ENCODE measurements at places on chromosomes 12 and 14.

DNA sequence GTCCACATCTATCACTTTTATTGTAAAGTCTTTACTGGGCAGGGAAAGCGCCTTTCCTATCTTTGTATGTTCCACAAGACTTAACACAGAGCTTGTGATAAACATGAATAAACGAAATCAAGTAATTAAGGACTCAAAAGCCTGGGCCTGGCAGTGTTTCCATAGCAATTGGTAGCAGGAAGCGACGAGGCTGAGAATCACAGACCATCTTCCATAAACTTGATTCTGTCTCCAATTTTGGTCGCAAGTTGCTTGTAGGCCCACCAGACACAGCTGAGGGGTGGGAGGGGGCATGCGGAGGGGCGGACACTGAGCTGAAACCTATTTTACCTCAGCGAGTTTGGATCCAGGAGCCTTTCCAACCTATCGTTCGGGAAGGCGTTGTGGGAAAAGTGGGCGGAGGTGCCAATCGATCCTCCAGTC, 302 bp downstream of the CCDC38 start:
- no peak for DNase-seq

DNA sequence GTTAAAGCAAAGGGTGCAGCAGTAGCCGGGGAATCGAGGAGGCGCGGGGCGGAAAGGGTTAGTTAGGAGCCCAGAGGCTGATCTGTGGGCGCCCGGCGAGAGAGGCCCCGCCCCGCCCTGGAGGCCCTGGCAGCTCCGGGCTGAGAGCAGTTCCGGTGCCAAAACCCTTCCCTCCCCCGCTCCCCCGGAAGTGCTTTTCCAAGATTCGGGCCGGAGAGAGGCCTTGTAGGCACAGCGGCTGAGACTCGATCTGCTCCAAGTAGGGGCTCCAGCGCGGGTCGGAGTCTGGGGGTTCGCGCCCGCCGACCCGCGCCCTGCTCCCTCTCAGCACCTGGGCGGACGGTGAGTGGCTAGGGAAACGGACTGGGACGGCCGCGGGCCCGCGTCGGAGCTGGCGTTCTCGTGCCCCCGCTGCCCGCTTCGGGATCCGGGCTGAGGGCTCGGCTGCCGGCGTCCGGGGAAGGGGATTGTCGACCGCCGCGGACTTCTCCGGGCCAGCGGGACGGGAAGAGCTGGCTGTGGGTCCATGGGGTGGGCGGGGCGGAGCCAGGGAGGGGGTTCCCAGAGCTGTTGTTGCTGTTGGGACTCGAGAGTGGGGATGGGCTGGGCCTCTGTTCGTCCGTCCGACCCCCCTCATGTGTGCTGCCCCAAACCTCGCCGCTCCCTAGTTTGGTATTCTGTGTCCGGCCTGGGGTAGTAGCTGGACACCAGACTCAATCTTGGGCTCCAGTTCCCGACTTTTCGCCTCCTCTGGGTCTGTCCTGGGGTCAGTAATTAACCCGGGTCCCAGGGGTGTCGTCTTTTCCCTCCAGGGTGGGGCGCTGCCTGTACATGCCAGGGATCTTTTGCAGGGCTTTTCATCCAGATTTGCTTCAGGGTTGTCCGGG, at the start of gene FRS2:
FRS2 (plus strand) TSS at position 200 of the 887 bp plus-strand sequence. CDS start 98,643 bp downstream, outside the sequence.
- peak; percentile 76 for DNase-seq

- DNase-seq: no peak
Measured at GRCh38 chr12:27048822-27049752, 26.7 kb downstream of the MED21 start.

GRCh38 chr12:69084816-69085378, 151.9 kb upstream of the CPM start:
- DNase-seq: no peak

- no peak for DNase-seq
Measured at GRCh38 chr14:39364509-39364908, 67.7 kb downstream of the FBXO33 start.

GRCh38 chr14:69673104-69673503, 61.7 kb downstream of the SUSD6 start:
- DNase-seq: no peak

DNA sequence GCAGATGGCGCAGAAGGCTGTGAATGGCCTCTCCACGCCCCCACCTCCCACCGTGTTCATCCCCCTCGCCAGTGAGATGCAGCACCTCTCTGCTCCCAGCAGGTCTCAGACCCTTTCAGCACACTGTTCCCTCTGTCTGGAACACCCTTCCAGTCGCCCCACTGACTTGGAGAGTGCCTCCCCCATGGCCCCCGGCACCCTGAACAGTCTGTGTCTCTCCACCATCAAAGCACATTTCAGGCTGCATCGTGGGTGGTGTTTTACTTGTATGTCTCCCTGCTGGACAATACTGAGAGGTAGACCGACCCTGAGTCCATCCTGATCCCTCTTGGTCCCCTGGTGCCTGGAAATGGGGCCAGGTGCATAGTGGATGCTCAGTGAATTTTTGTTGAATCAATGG, 34.9 kb downstream of the CACNA2D4 start:
- DNase-seq: no peak

- no peak for DNase-seq
Measured at GRCh38 chr14:87001333-87001732, 991.6 kb downstream of the GALC start.

GRCh38 chr14:105880616-105881015, 354.2 kb downstream of the TMEM121 start:
- no peak for DNase-seq

- no peak for DNase-seq
Measured at GRCh38 chr12:32170437-32170998, 63.9 kb downstream of the BICD1 start.

DNA sequence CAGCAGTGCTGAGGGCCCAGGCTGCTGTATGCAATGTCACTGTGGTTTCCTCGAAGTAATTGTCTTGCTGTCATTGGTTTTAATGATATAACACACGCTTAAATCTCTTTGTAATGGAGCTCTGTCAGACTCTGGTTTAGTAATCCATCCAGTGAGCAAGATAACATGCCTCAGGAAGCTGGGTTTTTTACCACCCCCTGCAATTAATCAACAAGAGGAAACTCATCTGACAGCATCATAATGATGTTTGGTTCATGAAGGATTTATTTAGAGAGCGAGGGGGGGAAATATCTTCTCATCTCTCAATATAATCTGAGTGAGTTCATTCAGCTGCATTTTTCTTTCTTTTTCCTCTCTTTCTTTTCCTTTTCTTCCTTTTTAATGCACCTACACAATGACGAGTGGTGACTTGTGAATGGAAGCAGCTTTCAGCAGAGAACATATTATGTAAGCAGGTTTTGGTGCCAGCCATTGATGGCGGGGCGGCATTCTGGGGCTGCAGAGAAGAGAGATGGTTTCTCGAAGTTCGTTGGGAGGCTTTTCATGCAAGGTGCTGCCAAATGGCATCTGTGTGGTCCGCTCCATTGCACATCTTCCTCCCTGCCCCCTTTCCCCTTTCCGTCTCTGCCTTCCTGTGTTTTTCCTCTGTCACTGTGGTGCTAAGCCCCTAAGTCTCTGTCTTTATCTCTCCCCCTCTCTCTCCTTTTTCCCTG, 6.7 kb downstream of the RPH3A start:
- DNase-seq: no peak

DNA sequence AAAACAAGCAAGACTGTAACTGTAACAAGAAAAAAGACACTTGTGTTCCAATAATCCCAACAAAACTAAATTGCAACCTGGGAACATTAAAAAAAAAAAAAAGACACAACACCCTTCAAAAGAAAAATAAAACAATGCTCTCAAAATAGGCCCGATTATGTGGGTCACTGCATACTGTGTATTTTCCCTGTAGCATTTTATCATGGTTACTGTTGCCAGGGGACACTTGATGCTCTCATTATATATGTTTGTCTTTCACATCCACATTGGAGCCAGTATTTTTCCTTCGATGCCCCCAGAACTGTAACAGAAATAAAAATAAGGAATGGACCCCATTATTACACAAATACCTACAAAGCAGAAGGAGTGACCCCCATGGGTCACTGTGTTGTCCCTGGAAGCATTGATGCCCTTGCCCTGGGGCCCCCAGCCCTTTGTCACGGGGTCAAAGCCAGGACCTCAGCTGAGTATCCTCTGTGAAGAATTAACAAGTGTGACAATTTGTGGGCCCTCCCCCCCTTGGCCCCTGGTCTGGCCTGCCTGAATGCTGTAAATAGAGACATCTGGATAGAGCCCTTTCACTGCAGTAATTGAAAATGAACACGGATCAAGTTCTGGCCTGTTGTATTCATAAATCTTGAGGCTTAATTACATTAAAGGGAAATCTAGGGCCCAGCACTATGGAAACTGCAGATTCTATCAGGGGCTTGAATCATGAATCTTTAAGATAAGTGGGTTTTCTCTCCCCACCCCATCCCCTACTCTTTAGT, 72.8 kb downstream of the C12orf42 start:
- no peak for DNase-seq

DNA sequence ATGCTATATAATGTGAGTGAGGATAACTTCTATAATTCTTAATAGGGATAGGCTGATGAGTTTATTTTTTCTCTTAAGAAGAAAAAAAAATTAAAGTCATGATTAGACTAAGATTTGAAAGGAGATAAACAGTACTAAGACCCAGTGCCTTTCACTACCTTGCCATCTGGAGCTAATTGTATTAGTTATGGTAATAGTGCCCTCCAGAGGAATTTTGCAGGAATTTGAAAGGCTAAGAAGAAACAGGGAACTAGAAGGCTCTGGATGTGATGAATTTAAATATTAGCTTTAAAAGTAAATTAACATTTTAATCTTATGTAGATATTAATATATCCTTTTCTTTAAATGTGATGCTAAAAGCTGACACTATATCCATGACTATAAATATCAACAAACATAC, 36.6 kb upstream of the PIK3C2G start:
- no peak for DNase-seq

DNA sequence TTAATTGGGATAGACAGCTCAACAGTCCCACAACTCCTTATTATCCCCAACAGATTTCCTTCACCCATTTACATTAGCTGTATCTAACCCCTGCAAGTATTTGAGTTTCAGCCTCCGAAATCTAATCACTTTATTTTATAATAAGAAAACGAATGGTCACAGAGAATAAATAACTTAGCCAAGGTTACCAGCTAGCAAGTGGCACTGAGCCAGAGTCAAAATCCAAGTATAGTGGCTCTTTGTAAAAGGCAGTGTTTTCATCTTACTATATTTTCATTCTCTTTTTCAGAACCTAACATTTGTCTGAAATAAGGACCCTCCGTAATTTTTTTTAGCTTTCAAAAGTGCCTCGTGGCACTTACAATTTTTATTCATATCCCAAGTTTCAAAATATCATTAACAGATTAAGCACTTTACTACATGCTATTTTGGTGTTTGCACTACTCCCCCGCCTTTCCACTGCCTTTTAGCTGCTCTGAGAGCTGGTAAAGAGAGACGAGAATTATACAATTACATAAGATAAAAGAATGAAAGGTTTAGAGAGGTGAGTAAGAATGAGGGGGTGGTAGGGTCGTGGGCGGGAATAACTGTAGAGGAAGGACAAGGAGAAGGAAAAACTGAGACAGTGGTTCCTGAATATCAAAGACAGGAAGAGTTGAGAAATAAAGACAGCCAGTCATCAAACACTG, 3.7 kb upstream of the USP15 start:
- DNase-seq: peak; percentile 34

DNA sequence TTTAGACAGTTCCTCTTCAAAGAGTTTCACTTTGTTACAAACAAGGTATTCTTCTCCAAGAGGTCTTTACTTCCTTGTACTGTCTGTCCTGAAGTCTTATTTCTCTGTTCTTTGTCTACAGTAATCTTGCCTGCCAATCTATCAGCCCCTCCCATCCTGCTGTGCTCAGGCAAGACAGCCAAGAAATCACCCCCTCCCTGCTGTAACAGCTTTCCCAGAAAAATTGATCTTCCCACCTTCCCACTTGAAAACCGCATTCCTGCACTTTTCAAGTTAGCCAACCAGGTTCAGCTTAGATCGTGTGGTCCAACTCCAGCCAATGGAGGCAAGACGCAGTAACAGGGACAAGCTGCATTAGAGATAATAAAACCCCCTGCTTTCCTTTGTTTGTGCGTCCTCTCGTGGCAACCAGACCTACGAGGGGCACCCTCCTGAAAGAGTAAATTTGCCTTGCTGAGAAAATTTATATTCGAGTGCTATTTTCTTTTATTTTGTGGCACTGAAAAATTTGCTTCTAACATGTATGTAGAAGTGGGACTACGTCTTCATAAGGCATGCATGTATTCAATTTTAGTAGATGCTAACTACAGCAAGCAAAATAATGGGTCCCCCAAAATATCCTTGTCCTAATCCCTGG, 46.5 kb upstream of the ESR2 start:
- no peak for DNase-seq

DNA sequence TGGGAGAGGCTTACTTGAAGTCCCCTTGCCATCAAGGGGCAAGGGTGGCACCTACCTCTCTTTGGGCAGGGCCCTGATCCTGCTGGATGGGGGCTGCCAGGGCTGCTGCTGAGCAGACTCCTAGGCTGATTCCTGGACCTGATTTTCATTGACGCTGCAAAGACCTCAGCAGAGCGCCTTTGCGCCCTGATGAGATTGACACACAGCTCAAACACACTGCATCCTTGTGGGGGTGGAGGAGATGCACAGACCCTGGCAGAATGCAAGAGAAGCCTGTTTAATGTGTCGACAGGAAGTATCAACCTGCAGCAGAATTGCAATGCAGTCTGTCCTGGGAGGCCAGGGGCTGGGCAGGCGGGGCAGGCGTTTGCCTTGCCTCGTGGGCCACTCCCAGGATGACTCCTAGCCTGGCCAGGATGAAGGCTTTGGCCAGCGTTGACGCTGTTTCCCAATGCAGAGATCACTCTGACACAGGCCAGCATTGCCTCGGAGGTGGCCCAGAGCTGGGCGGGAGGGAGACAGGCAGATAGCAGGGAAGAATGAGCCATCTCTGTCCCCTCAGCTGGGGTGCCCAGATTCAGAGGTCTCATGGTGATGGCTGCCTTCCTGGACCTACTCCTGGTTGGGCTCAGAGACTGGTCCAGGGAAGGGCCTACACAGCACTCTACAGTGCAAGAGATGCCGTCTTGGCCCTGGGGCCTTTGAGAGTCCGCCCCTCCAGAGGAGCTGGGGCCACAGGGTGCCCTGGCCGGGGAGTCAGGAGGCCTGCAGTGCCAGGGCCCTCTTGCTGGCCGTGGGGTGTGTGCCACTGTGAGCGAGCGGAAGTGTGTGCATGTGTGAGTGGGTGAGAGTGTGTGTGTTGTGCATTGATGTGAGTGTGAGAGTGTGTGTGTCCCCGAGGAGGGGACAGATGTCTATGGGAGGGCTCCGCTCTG, 108.3 kb downstream of the KIF26A start:
- no peak for DNase-seq

- DNase-seq: no peak
Measured at GRCh38 chr14:50577982-50578381, 18.0 kb downstream of the ATL1 start.

DNA sequence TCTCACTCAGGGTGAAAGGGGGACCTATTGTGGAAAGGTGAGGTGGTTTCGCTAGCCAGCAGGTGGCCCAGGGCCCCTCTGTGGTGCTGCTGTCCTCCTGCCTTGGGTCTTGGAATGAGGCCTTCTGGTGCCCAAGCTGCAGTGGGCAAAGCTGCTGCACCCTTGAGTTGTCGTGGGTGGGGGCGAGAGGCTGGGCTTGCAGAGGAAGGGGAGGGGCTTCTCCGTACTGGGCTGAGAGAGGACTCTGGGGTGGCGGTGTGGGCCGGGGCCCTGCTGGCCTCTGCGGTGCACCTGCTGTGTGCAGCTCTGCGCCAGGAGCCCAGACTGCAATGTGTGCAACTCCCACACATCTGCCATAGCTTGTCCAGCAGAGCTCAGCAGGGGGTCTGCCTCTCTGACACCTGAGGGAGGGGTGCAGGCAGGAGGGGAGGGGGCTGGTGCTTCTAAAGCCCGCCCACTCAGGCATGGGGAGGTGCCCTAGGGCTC, 145.8 kb downstream of the KIF26A start:
- DNase-seq: no peak

- DNase-seq: no peak
Measured at GRCh38 chr14:36091096-36091495, 85.4 kb downstream of the PTCSC3 start.
